ENCODE measurements at places on chromosomes 2 and 18. TPM values are rescaled to one million over a fixed set of nuclear protein-coding genes. Genes with fewer than 3 reads are reported as not detected.

DNA sequence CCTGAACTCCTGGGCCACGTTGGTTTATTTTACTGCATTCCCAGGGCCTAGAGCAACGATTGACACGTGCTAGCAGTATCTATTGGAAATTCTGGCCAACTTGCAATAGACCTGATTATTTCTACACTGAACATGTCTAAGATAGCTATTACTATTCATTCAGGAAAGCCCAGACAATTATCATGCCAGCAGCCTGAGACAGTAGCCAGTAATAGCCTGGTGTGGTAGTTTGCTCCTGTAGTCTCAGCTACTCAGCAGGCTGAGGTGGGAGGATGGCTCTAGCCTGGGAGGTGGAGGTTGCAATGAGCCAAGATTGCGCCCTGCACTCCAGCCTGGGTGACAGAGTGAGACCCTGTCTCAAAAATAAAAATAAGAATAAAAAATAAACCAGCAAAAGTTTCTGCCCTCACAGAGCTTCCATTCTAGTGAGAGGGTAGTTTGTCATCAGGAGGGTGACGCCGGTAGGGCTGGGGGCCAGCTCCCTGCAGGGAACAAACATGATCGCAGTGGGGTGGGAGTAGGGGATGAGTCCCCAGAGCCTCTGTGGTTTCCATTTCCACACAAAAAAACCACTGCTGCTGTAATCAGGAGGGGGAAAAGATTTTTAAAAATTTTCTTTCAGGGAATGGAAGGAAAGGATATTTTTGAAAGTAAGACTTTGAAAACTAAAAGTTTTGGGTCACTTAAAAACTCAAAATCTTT, 4.3 kb downstream of the CASP8 start:
- DNase-seq: no peak

DNA sequence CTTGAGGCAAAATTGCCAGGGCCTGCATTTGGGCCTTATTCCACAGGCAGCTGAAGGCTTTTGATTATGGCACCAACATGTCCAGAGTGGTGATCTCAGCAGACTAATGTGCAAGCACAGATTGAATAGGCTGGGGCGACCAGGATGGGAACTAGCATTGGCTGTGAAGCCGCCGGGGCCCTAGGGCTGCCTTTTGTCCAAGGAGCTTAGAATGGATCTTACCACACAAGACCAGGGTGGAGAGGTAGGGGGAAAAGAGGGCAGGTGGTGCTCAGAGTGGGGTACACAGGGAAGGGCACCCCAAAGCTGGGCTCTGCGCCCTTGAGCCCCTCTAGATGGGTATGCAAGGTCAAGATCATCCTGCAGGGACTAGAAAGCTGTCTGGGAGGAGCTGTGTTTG, 23.1 kb downstream of the PSD4 start:
- DNase-seq: no peak

DNA sequence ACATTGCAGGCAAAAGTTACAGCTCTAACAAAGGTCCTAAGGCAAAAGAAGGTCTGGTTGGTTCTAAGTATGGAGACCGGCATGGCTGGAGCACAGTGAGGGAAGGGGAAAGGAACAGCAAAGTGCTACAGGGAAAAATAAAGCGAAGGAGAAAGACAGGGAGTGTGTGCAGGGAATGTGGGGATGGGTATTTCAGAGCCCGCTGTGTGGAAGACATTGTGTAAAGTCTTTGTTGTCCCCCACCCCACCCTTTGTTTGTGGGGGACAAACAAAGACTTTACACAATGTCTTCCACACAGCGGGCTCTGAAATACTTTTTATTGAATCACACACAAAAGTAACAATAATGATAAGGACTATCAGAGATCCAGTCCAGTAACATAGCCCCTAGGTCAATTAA, 28.9 kb upstream of the C2orf15 start:
- DNase-seq: no peak

ADAM17 gene
- 30.9 TPM for polyA plus RNA-seq

TEKT4 gene
- not detected for polyA plus RNA-seq

DNA sequence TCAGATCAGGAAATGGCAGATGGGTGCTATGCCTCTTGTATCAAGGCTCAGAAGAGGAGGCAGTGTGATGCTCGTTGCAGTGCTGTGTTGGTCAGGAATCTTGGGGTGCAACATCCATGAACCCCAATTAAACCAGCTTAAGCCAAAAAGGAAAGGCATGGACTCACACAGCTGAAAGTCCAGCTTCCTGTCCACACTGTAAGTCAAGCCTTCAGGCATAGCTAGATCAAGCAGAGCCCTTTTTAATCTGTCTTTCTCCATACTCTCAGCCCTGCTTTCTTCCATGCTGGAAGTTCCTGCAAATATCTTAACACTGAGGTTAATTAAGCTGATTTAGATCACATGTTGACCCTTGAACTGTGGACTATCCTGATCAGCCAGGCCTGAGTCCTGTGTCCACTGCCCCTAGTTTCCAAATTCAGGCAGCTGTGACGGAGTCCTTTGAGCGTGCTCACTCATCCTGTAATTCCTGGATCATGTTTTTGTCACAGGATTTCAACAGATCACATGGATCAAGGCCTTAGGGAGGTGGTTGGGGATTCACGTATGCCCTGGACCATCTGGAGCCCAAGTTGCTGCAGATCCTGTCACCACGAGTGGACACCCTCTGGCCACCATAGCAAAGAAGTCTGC, 4.5 kb upstream of the C2orf74 start:
- DNase-seq: no peak

- no peak for DNase-seq
Measured at GRCh38 chr2:38262069-38262871, 114.8 kb downstream of the ATL2 start.

DNA sequence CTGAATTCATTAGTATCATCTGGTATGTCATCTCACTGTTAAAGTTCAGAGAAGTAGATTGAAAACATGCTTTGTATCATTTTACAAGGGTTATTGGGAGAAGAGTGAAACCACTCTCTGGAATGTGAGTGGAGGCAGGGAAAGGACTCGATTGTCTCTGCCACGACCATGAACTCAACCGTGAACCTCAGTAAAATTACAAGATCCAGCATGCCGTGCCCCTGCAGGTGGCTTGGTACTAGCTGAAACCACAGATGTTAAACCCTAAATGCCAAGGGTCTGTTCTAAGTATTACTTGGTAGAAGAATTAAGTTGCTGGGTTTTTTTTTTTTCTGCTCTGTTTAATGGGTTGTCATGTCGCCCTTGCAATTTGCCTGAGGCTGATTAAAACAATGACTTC, 197.2 kb downstream of the MYO3B start:
- no peak for DNase-seq

GRCh38 chr2:121529439-121530211, 1.1 kb upstream of the RNU4ATAC start:
- DNase-seq: peak; percentile 87

DNA sequence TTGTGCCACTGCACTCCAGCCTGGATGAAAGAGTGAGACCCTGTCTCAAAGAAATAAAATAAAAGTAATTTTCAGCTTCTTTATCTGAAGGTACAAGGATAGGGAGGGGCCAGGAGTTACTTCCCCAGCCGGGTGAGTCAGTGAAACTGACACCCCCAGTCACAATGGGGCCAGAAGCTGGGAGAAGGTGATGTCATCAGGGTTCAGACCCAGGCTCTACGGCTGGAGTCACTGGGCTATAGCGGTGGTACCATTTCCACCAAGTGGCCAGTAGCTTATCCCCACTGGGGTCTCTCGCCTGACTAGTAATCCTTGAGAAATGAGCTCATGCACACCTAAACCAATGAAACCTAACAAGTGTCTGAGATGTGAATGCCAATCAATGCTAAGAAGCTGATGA, 107.9 kb downstream of the ALPK2 start:
- no peak for DNase-seq

GRCh38 chr2:3168230-3168891, 209.3 kb downstream of the EIPR1 start:
- peak; percentile 31 for DNase-seq

- no peak for DNase-seq
Measured at GRCh38 chr2:142380372-142380771, 249.6 kb upstream of the LRP1B start.

RFX8 gene
- 3.3 TPM for polyA plus RNA-seq

LRRC30 gene
- polyA plus RNA-seq: 7.6 TPM

AGFG1 gene
- polyA plus RNA-seq: 51.7 TPM

DNA sequence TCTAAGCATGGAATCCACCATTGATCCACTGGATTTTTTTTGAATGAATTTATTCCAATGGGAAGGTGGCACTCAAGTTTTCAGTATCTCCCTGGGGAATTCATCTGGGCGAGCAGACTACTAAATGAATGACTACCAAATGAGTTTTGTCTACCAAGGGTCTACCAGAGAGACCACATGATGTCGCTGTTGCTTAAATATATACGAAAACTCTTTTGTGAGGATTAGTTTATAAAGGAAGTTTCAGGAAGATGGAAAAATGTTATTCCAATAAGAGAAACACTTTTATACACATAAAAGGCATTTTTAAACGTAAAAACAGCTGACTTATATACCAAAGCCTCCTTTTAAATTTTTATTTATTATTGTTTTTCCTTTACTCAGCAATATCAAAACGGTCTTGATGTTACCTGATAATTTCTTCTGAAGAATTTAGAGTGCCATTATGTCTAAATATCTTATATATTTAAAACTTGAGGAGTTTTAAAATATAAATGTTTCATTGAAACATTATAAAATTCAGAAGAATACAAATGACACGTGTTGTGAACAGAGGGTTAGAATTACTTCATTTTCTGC, 139.7 kb downstream of the HRH4 start:
- DNase-seq: peak; percentile 59

- peak; percentile 26 for DNase-seq
Measured at GRCh38 chr18:80246445-80247392, 595 bp downstream of the PARD6G start.

DNA sequence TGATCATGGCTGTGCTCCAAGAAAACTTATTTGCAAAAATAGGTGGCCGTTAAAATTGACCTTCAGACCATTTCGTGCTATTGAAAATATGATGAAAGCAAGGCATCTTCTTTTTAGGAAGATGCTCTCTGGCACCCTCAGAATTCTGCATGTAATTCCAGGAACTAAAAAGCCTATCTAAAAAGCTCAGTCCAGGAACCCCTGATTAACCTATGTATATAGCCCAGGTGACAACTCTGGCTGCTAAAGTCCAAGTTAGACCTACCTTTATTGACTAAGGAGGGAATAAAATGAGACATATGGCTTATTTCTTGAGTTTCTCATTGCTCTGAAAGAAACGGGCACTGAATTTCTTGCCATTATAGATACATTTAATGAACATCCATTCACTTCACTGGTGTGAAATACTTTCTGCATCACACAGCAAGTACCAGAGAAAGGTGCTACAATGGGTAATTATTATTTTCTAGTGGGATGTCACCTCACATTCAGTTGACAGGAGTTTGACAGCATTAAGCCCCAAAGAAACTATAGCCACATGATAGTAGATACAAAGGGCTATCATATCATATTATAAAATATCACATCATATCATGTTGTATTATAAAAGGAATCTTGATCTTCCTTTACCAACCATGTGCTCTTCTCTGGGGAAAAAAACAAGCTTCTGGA, 83.8 kb downstream of the EPHA4 start:
- DNase-seq: no peak

ITGA4 gene
- 15.5 TPM for polyA plus RNA-seq

DNA sequence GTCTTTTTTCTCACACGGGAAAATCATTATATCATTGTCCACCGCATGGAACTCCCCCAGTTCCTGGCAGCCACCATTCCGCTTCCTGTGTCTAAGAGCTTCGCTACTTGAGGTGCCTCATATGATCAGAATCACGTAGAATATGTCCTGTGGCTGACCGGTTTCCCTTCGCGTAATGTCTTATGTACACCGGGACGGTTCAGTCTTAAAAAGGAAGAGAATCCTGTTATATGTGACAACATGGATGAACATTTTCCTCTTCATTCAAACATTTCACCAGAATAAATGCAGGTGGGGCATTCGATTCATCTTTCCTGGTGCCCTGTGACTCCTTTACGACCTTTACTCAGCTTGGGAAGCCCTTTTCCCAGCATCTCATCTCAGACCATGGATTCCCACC, 131.7 kb upstream of the TWIST2 start:
- DNase-seq: no peak

SH3RF3 gene
- 4.4 TPM for polyA plus RNA-seq

GRCh38 chr2:199462347-199462955, 4.7 kb upstream of the SATB2 start:
- DNase-seq: no peak

GRCh38 chr2:77443076-77443475, 79.1 kb downstream of the LRRTM4 start:
- no peak for DNase-seq

DNA sequence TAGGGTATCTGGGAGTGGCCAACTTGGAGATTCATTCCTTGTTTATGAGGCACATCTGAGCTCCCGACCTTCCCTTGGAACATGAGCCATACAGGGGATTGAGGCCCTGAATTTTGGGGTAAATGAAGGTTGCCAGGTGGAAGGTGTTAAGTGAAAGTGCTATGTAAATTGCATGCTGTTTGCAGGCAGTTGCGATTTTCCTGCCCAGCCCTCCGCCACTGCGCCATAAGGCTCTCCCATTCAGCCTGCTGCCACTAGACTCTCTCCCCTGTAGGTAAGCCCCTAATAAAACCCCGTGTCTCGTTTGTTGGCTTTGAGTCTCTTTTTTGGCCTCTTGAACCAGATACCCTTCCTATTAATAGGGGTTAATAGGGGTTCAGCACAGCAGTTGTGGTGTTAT, 33.8 kb downstream of the PCARE start:
- DNase-seq: no peak

DNA sequence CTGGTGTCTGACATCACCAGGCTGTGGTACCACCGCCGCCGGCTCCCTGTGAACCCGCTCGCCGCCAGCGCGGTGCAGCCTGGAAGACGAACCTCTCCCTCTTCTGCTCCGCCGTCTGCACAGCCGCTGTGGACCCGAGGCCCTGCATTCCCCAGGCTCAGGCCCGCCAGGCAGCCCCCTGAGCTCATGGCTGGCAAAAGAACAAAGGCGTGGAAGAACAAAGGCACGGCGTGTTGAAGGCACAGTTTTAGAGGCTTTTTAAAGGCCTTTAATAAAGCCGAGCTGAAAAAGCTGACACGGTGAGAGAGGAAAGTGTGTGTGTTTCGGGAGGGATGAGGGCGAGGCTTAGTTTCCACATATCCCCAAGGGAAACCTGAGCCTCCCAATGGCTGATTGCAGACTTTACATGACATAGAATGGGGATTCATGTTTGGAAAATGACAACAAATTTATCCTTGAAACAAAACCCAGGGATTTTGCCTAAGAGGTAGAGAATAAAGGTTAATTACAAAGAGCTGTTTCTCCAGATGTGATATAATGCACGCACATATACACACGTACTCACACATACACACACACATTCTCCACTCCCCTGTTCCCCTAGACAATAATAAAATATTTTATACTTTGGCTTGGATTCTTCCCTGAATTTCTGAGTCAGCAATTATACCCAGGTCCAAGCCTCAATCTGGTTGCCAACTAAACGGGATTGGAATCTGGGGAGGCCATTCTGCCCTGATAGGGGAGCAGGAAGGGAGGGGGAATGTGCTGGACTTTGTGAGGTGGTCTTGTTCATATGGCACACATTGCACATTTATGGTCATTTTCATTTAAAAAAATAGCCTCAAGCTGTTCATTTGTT, 39.7 kb downstream of the RFX8 start:
- peak; percentile 51 for DNase-seq

All from muscle of back (tissue), 13 donors.